T-helper 1 cell treated with Interleukin-12 subunit alpha and Interleukin-12 subunit beta and Interleukin-4 antibody, amounts not matched to agents 30 ng/mL and 1 ng/mL, for 36 hours (primary cell): ENCODE measurements at places on chromosomes 4 and X. TPM values are rescaled to one million over a fixed set of nuclear protein-coding genes. Genes with fewer than 3 reads are reported as not detected.

Gene TLR10
- total RNA-seq = 0.20 and 0.37 TPM in 2 replicates

Gene SLC26A1
- total RNA-seq = 0.17 and 0.34 TPM in 2 replicates

Gene GAGE1
- not detected in 2 replicates for total RNA-seq

Gene ZNF157
- 0.15 and 0.20 TPM in 2 replicates for total RNA-seq

Gene CLNK
- not detected in 2 replicates for total RNA-seq

Gene KLB
- total RNA-seq = not detected in 2 replicates

Gene LRAT
- not detected in 2 replicates for total RNA-seq

Gene CENPI
- 17.1 and 18.8 TPM in 2 replicates for total RNA-seq

Gene SSX3
- not detected in 2 replicates for total RNA-seq

Gene MAGED4B
- 0.47 and 0.85 TPM in 2 replicates for total RNA-seq

Gene CENPVL3
- total RNA-seq = not detected in 2 replicates

Gene CXCL9
- total RNA-seq = 0.12 and 0.17 TPM in 2 replicates

Gene FRYL
- 84.0 and 91.4 TPM in 2 replicates for total RNA-seq

Gene PNMA6F
- total RNA-seq = not detected in 2 replicates

Gene TCP11X1
- total RNA-seq = not detected in 2 replicates

Gene TMLHE
- 10.2 and 11.4 TPM in 2 replicates for total RNA-seq

Gene AIFM1
- 36.2 and 36.8 TPM in 2 replicates for total RNA-seq

Gene SPANXN4
- not detected in 2 replicates for total RNA-seq

Gene ZNF81
- total RNA-seq = 9.5 and 10.4 TPM in 2 replicates

Gene NDNF
- total RNA-seq = 0.29 TPM in 1 of 2 replicates, not detected in the other

Gene SPANXA2
- total RNA-seq = not detected in 2 replicates

Gene CLRN2
- total RNA-seq = not detected in 2 replicates
